ENCODE measurements at places on chromosomes 6 and 20.

DNA sequence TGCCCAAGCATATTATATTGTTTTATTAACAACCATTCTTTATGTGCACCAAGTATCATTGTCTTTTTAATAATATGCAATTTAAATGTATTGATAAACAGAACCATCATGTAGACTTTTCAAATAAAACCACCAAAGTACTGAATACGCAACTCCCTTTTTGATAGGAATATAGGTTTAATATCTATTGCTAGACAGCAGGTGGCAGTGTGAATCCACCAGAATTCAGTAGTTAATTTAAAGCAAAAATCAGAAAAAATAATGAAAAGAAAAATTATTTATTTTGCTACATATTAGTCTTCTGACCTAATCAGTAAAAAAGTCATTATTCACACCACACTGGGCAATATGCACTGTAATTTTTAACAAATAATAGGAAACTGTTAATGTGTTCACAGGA lies 143.7 kb downstream of the KLHL32 start:
- no peak for DNase-seq

DNA sequence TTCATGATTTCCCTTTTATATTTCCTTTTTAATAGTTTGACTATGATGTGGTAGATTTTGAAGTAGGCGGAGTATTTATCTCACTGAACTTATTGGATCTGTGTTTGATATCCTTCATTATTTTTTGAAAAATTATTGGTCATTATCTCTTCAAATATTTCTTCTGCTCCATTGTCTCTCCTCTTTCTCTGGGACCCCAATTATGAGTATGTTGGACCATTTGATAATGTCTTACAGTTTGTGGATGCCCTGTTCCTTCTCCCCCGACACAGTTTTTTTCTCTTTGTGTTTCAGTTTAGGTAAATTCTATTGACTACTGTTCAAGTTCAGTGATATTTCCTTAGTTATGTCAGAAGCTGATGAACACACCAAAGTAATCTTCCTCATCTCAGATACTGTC lies 49.4 kb upstream of the COL10A1 start:
- no peak for DNase-seq

DNA sequence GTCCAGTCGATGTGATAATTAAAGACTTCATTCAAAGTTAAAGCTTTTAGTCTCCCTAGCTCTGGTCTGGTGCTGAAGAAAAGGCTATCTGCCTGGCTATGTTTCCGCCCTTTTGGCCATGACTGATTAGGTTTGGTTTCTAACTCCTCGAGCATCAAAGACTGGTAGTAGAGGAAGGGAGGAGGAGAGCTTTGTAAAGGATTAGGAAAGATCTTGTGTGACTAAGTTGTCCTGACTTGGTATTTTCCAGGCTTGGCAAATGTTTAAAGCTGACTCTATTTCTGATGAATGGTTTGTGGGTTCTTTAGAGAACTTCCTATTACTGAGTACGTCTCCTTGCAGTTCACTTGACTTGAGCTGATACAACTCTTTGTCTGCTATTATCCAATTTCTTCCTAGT lies 312.9 kb downstream of the GJA1 start:
- no peak for DNase-seq

DNA sequence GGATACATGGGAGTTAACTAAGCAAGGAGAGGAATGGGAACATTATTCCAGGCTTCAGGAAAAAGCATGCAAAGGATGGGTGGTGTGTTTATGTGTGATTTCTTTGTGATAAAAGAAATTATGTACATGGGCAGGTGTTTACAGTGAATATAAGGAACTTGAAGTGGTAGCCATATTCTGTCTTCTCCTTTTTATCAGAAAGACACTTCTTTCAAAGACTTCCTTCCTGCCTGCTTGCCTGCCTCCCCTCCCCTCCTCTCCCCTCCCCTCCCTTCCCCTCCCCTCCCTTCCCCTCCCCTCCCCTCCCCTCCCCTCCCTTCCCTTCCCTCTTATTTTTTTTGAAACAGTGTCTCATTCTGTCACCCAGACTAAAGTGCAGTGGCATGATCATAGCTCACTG lies 14.4 kb downstream of the CYB5R4 start:
- no peak for DNase-seq

DNA sequence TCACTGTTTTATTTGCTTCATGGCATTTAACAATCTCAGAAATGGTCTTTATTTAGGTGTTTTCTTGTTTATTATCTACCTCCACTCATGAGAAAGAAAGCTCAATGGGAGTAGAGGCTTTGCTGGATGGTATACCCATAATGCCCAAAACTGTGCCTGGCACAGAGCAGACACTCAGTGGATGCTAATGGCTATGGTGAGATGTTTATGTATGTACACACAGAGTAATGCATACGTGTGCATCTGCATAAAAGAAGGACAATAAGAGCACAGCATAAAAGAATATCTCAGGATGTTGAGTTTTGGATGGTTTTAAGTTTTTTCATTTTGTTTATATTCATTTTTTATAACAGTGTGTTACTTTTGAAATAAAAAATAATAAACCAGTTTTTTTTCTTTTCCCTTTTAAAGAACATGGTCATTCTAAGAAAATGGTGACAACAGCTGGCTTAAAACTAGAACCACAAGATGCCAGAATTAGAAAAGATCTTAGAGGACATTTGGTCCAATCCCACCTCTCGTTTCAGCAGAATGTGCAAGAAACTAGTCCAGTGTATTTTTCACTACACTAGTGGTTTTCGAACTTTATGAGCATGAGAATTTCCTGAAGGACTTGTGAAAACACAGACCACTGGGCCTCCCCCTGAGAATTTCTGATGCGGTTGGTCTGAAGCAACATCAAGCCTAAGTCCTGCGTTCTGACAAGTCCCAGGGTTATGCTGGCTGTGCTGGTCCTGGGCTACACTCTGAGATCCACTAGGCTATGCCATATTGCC lies 131.9 kb downstream of the FYN start:
- DNase-seq: no peak

GRCh38 chr6:151445482-151445881 lies 6.4 kb downstream of the RMND1 start:
- no peak for DNase-seq

- no peak for DNase-seq
Observed at GRCh38 chr20:25553819-25554296, 31.5 kb downstream of the NINL start.

DNA sequence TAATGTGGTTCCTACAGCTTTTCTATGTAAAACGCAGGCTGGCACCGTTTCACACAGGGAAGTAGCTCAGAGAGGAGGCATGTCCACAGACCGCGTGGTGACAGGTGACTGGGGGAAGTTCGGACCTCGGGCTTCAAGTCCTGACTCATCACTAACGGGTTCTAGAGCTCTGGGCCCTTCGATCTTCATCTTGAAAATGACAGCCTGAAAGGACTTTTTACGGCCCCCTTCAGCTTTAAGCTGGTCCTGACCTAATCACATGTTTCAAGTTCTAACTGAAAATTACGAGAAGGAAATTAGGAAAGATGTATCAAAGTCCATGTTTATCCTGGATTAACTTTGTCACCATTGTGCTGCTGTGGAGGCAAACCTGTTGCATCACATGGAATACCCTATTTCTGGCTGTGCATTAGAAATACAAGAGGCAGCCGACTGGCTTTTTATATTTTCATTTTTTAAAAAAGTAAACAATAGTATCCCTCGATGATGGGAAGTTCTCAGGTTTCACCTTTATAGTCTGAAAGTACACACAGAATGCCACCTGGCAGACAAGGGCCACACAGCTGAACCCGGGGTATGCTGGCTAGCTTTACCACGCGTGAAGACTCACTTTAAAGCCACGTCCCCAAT lies 2.0 kb downstream of the MAN1A1 start:
- DNase-seq: no peak

DNA sequence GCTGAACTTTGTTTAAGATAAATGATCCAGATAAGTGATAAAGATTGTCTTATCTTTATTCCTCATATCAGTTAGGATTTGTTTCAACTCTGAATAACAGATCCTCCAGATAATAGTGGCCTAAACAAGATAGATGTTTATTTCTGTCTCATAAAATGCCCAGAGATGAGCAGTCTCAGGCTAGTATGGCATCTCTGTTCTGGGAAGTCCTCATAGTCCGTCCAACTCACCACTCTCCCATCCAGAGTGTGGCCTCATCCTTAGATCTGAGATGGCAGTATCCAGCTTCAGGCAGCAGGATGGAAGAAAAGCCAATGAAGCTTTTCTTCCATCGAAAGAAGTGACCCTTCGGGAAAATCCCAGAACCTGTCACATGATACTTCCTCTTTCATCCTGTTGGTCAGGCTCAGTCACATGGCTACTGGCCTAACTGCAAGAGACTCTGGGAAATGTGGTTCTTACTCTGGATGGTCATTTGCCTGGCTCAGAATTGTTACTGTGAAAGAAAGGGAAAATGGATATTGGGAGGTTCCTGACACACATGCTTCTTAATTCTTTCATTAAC lies 29.4 kb upstream of the TAGAP start:
- no peak for DNase-seq

DNA sequence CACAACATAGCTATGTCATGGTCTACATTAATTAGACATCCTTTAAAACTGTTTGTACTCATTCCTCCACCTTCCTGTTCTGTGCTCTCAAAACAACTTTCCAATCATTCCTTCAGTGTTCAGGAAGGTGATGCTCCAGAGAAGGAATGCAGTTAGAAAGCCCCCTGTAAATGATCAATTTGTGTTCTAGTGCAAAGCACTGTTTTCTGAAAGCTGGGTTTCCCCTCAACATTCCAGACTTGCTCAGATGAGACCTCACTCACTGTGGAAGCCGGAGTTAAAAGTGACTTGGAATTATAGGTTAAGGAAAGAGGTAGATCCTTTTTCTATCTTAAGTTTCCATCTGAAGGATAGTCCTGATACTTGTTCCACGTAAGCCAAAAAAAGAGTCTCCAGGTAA lies 95.9 kb downstream of the BMP2 start:
- no peak for DNase-seq

DNA sequence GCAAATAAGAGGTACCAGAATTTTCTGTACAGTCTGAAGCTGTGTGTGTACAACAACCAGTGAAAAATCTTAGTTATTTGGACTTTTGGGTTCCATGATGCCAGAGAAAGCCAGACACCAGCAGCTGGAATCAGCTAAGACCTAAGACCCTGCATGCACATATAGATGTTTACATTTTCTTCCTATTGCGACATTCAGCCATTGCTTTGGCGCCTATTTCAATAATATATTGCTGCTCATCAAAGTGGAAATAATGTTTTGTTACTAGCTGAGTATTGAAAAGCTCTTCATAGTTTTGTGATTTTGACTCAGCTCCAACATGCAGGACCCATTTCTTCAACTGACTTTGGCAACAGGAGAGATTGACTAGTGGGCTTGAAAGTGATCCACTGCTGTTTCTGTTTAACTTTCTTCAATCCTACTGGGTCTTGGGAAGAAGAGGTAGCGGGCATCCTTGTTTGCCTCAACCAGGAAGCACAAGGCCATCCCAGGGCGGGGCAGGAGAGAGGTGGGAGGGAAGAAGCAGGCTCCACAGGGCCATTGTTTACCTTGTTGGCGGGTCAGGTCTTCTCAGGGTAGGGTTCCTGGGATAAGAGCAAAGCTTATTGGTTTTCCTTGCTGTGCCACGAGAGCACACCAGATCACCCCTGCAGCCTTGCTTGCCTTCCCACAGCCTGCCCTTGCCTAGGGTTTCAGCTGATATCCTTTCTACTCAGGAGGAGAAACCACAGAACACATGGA lies 101.3 kb upstream of the ESR1 start:
- no peak for DNase-seq

GRCh38 chr20:57712851-57713504 lies 3.2 kb upstream of the PMEPA1 start:
- no peak for DNase-seq

DNA sequence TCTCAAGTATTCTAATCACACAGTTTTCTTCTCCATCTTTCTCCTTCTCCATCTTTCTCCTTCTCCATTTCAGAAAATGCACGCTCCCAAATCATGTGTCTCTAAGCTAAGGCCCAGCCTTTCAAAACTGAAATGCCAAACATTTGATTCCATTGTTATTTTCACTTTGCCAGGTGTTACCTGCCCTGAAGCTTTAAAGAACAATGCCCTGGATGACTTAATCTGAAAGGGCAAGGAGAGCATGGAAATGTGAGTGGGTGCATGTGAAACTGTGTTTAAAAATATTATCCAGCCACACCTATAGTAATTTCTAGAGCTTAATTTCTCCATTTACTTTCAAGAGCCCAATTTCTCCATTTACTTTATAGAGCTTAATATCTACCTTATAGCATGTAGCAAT lies 42.4 kb upstream of the GCLC start:
- no peak for DNase-seq

- DNase-seq: no peak
Observed at GRCh38 chr6:142700032-142700431, 244.9 kb downstream of the HIVEP2 start.

DNA sequence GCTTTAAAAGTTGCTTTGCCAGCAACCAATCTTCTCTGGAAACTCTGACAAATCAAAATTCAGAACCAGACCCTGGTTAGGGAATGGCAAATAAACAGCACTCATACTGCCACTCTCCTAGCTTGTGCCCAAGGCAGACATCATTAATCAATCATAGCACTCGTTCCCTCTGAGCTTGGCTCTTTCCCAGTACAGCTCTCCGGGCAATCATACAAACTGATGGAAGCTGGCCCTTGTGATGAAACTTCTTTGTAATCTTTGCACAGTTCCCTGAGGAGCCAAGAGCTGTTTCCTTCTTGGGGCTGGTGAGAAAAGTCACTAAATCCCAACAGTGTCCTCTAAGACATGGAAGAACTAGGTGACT lies 34.7 kb downstream of the KIAA1755 start:
- DNase-seq: no peak

DNA sequence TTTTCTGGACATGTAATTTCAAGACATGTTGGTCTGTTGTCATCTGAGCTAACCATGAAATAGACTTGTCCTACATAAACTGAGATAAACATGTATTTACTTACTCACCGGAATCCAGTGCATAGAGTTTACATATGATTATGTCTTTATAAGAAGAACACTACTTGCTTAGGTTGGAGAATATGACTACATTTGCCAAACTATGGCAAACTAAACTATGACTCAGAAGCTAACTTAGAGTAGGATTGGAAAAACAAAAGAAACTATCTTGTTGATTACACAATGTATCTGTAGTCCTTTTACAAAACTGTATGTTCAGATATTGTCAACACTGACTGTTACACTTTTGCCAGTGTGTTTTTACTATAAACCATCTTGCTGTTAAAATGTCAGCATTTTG lies 113.3 kb downstream of the CRYBG1 start:
- no peak for DNase-seq

DNA sequence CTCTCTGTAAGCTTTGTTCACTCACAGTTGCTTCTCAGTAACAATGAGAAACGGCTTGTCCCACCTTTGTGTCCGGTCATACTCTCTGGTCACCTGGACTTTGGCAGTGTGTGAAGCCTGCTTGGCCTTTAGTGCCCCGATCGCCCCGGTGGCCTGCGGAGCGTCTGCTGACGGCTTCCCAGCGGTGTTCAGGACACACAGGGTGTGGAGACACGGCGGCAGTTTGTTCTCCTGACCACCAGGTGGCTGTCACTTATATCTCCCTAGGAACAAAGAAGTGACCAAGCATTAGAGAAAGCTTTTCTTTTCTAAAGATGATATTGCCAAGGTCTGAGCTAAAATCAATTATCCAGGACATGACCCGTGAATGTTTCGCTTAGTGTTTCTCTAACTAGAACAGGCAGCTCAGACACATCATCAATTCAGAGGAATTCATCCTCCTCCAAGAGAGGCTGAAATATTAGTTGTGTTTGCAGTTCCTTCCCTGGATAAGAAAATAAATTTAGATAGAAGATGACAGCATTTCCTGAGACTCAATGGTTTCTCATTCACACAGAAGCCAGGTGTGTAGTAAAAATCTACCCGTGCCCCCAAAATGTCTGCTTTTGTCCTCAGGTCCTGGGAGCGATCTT lies 167.4 kb upstream of the THBS2 start:
- DNase-seq: no peak
